ENCODE measurements at places on chromosomes 7 and 10. TPM values are rescaled to one million over a fixed set of nuclear protein-coding genes. Genes with fewer than 3 reads are reported as not detected.

GRCh38 chr10:124539935-124540641 is 78.5 kb downstream of the LHPP start:
- no peak overlapping the region for H3K27ac ChIP-seq
- H3K4me1 ChIP-seq, result peaks cover 6% of the 10 kb centered on the region
- no peaks in the 10 kb centered on the region for H3K27me3 ChIP-seq
- H3K36me3 ChIP-seq, result no peaks in the 10 kb centered on the region
- DNase-seq, result peak; percentile 63

GRCh38 chr10:6164271-6165095 is 38.2 kb upstream of the PFKFB3 start:
- DNase-seq, result no peak
- peak overlapping the region; percentile 86 for H3K4me3 ChIP-seq
- H3K27me3 ChIP-seq, result no peaks in the 10 kb centered on the region
- peak overlapping the region; percentile 97 for H3K27ac ChIP-seq
- peaks cover 68% of the 10 kb centered on the region for H3K4me1 ChIP-seq
- H3K36me3 ChIP-seq, result peaks cover 24% of the 10 kb centered on the region

GRCh38 chr10:6187278-6187677 is 15.5 kb upstream of the PFKFB3 start:
- H3K4me1 ChIP-seq, result peaks cover 61% of the 10 kb centered on the region
- H3K4me3 ChIP-seq, result no peak overlapping the region
- no peak overlapping the region for H3K27ac ChIP-seq
- H3K27me3 ChIP-seq, result no peaks in the 10 kb centered on the region
- peaks cover 6% of the 10 kb centered on the region for H3K36me3 ChIP-seq

DNA sequence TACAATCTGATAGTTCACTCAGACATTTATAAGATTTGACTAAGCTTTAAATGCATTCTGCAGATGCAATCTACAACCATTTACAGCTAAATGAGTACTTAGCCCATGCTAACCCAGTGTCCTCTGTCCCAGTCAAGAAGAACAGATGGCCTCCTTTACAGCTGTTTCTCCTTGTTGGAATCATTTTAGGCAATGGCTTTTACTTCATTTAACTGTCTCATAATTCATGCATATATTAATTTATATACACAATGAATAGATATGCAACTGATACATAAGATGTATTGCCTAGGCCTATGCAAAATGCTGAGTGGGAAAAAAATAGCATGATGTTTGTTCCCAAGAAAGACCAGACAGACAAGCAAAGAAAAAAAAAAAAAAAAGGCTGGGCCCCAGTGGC is 82.2 kb downstream of the TSPAN12 start:
- H3K4me3 ChIP-seq, result no peak overlapping the region
- H3K36me3 ChIP-seq, result no peaks in the 10 kb centered on the region
- H3K27me3 ChIP-seq, result no peaks in the 10 kb centered on the region

Gene SKIDA1
- total RNA-seq, result 0.12 TPM

GRCh38 chr10:65291286-65291685 is 1634.5 kb upstream of the LRRTM3 start:
- H3K4me1 ChIP-seq, result no peaks in the 10 kb centered on the region
- DNase-seq, result no peak
- H3K27me3 ChIP-seq, result no peaks in the 10 kb centered on the region
- no peak overlapping the region for H3K27ac ChIP-seq
- no peak overlapping the region for H3K4me3 ChIP-seq
- no peaks in the 10 kb centered on the region for H3K36me3 ChIP-seq

DNA sequence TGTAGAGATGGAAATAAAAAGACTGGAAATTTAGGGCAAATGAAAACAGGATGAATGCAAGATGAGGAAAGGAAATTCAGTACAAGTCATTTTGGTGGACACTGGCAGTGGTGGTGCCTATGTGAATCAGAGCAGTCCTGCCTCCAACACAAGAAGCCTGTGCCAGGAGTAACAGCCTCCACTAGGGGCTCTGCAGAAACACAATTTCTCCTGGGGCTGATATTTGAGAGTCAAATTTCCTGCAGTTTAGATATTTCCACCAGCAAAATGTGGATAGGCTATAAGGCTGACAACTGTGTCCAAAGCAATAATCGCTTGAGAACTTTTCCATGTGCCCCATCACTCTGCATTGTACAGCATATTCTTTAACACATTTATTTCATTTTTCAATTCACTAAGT is 4.7 kb upstream of the PLXDC2 start:
- DNase-seq, result no peak
- H3K4me3 ChIP-seq, result no peak overlapping the region
- H3K36me3 ChIP-seq, result no peaks in the 10 kb centered on the region
- H3K27me3 ChIP-seq, result peaks cover 19% of the 10 kb centered on the region
- no peaks in the 10 kb centered on the region for H3K4me1 ChIP-seq
- H3K27ac ChIP-seq, result no peak overlapping the region

Gene MAD1L1
- total RNA-seq, result 125 TPM

- DNase-seq, result no peak
- H3K27ac ChIP-seq, result no peak overlapping the region
- H3K36me3 ChIP-seq, result no peaks in the 10 kb centered on the region
- peaks cover 10% of the 10 kb centered on the region for H3K27me3 ChIP-seq
- H3K4me1 ChIP-seq, result no peaks in the 10 kb centered on the region
- H3K4me3 ChIP-seq, result no peak overlapping the region
Observed at GRCh38 chr10:77946084-77946483, 19.5 kb upstream of the DLG5 start.

DNA sequence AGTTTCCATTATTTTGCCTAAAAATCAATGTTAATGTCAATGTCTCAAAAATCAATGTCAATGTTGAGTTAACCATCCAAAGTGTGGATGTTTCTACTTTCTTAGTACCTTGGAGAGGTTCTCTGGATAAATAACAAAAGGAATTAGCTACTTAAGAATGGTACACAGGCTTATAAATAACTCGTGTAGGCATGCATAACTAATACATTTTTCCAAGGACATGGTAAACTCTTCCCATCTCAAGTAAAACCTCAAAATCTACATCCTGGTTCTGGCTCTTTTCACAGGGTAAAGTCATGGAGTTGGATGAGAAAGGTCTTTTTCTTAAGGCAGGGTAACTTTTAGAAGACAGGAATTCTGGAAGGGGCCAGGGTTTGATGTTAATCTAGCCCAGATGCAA is 59.9 kb downstream of the CAV1 start:
- no peak overlapping the region for H3K27ac ChIP-seq
- DNase-seq, result no peak
- H3K4me3 ChIP-seq, result no peak overlapping the region
- peaks cover 29% of the 10 kb centered on the region for H3K4me1 ChIP-seq

Gene DYNC1I1
- total RNA-seq, result not detected

DNA sequence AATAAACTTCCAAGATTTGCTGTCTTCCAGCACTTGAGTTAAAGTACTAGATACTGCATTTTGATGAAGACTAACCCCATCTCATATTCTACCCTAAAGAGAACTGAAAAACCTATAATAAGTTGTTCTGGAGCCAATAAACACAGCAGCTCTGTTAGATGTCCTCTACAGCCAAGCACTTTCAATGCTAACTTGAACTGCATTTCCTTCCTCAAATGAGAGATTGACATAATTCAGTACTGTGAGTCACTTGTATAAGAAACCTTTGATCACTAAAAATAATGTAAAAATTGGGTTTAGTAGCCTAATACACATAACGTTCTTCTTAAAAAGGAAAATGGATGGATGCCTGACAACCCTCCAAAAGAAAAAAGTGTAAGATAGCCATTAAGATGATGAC is 81.3 kb downstream of the ITGB8 start:
- DNase-seq, result no peak
- no peaks in the 10 kb centered on the region for H3K27me3 ChIP-seq
- H3K4me3 ChIP-seq, result no peak overlapping the region
- no peaks in the 10 kb centered on the region for H3K4me1 ChIP-seq
- no peaks in the 10 kb centered on the region for H3K36me3 ChIP-seq
- H3K27ac ChIP-seq, result no peak overlapping the region

DNA sequence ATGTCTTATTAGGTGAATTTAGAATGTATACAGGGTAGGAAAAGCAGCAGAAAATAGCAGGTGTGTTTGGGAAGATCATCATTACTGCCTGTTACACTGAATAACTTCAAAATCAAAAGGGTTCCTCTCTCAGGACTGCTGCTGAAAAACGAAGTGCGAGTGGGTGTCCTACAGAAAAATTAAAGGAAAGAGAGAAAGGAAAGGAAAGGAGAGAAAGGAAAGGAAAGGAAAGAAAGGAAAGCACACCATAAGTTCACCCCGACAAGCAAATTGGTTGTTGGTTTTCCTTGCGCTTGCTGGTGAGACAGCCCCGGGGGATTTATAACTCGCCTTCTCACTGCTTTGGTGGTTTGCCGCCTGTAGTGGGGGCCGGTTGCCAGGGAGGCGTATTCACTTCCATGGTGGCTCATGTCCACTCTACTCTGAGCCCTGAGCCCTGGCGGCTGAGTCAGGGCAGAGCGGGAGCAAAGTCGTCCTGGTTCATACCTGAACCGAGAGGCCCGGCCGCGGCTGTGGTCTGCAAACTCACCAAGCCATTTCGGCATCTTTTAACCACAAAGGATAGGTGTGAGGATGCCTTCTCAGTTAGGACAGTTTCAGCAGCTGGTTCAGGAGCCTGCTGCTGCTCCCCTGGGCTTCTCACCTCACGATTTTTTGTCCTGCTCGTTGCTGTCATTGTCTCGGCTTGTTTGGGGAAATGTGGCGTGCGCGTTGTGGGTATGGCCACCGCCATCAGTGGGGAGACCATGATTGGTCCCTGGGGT is 26.1 kb downstream of the INPP5A start:
- peaks cover 16% of the 10 kb centered on the region for H3K4me1 ChIP-seq
- H3K27ac ChIP-seq, result no peak overlapping the region
- no peaks in the 10 kb centered on the region for H3K27me3 ChIP-seq
- no peak overlapping the region for H3K4me3 ChIP-seq

DNA sequence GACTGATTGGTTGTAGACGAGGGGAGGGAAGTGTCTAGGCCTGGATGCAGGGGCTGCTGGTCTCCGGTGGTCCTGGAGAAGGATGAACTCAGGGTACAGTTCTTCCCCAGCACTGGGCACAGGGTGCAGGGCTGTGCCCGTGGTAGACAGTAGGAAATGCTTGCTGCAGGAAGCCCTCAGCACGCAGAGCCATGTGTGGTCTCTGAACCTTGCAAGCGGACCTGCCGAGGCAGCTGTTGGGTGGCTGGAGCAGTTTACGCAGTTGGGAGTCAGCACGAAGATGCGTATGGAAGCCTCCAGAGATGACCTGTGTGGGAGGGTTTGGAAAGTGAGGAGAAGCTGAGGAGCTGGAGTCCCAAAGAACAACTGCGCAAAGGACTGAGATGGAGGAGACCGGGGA is 39.0 kb downstream of the DOCK1 start:
- H3K27me3 ChIP-seq, result no peaks in the 10 kb centered on the region
- H3K27ac ChIP-seq, result no peak overlapping the region

- H3K4me3 ChIP-seq, result no peak overlapping the region
- DNase-seq, result peak; percentile 70
- H3K4me1 ChIP-seq, result no peaks in the 10 kb centered on the region
- no peaks in the 10 kb centered on the region for H3K36me3 ChIP-seq
- H3K27me3 ChIP-seq, result peaks cover 25% of the 10 kb centered on the region
- no peak overlapping the region for H3K27ac ChIP-seq
Observed at GRCh38 chr10:123582084-123582989, 83.8 kb upstream of the GPR26 start.

- DNase-seq, result no peak
- no peak overlapping the region for H3K4me3 ChIP-seq
- H3K36me3 ChIP-seq, result no peaks in the 10 kb centered on the region
- H3K27me3 ChIP-seq, result no peaks in the 10 kb centered on the region
- H3K27ac ChIP-seq, result no peak overlapping the region
- no peaks in the 10 kb centered on the region for H3K4me1 ChIP-seq
Observed at GRCh38 chr10:131663351-131663750, 237.5 kb upstream of the PPP2R2D start.

Gene EEF1AKMT2
- 28.3 TPM for total RNA-seq

DNA sequence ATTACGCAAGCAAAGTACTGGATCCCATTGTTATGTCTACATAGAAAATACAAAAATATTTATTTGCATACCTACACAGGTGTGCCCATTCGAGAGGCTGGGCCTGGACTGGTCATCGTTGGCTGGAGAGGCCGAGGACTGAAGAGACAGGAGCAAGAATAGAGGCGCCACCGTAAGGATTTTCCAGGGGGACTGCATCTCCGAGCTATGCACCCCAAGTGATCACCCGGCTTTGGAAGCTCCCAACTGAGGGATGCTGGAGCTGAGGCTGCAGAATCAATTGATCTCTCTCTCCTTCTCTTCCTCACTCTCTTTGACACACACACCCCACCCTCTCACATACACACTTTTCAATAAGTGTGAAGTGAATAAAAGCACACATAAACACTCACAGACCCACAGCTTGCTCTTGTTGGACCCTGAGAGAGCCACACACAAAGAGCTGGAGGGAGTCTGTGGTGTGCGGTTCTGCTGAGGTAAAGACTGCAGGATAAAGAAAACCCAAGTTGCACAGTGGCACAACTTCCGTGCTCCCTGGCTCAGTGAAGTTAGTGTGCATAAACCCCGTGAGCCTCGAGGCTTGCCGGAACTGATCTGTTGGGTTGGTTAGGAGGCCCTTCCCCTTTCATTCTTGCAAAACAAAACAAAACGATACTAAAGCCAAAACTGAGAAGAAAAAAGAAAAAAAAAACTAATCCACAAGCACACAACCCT is at the start of gene AOAH:
TSS of gene AOAH (minus strand) at position 544 of the 714 bp plus-strand sequence. CDS start at position 198, 346 bp downstream.
- H3K36me3 ChIP-seq, result peaks cover 31% of the 10 kb centered on the region
- peak within 1 kb of the TSS; percentile 96 for H3K27ac ChIP-seq
- peak; percentile 91 for DNase-seq
- peaks cover 3% of the 10 kb centered on the region for H3K27me3 ChIP-seq

DNA sequence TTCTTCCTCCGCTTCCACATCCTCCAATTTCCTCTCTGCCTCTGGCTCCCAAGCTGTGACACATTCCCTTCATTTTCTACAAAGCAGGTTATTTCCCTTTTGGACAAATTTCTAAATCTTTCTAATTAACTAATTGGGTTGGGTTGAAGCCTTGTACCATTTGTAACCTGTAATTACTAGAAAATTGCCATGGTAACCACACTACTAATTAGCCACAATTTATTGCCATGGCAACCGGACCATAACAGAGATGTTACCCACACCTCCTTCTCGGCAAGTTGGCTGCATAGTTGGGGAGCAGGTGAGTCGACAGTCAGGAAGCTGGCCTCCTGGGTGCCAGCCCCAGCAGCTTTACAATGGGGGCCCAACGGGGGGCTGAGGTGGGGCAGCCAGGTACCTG is 61.6 kb downstream of the GOLGA7B start:
- H3K27ac ChIP-seq, result no peak overlapping the region
- H3K27me3 ChIP-seq, result peaks cover 3% of the 10 kb centered on the region
- no peaks in the 10 kb centered on the region for H3K36me3 ChIP-seq
- no peak overlapping the region for H3K4me3 ChIP-seq
- DNase-seq, result no peak

- DNase-seq, result no peak
- H3K4me1 ChIP-seq, result no peaks in the 10 kb centered on the region
- H3K27ac ChIP-seq, result no peak overlapping the region
- H3K4me3 ChIP-seq, result no peak overlapping the region
- H3K27me3 ChIP-seq, result peaks cover 28% of the 10 kb centered on the region
Observed at GRCh38 chr10:101172741-101173140, 41.6 kb downstream of the TLX1 start.

GRCh38 chr10:118213436-118213835 is 128.7 kb downstream of the FAM204A start:
- H3K27ac ChIP-seq, result no peak overlapping the region
- no peak overlapping the region for H3K4me3 ChIP-seq
- H3K36me3 ChIP-seq, result no peaks in the 10 kb centered on the region
- no peaks in the 10 kb centered on the region for H3K4me1 ChIP-seq
